ENCODE measurements at places on chromosomes 7 and 10. TPM values are rescaled to one million over a fixed set of nuclear protein-coding genes. Genes with fewer than 3 reads are reported as not detected.

DNA sequence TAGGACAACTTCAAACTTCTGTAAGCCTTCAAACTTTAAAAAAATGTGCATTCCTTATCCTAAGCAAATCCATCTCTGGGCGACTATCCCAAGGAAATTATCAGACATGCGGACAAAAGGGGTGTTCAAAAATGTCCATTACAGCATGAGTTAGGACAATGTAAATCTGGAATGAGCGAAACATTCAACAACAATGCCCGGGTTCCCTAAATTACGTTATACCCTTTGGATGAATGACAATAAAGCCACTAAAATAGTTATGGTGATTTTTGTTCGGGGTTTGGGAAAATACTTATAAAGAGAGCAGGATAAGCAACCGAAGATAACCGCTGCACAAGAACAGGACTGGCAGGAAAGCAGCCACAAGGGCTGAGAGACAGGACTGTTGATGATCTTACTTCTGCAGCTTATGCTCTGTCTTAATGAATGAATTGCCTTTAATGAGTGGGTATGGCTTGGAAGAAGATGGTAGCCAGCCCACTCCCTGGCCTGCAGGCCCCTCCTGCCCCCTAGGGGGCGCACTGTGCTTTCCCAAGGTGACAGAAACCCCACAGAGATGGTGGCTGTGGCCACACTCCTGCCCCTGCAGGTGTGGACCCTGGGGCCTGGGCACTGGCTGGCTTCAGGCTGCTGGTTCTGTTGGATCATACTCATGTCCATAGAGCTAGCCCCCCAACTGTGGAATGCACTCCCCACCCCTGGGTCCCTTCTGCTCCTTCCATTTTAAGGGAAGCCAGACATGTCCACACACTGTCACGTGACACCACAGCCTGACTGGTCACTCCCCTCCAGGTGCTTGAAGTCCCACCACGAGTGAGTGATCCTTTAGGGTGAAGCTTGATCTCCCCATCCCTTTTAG is 45.0 kb downstream of the ZCCHC24 start:
- H3K4me1 ChIP-seq = no peaks in the 10 kb centered on the region
- peaks cover 5% of the 10 kb centered on the region for H3K27me3 ChIP-seq
- H3K36me3 ChIP-seq = no peaks in the 10 kb centered on the region
- H3K4me3 ChIP-seq = no peak overlapping the region

DNA sequence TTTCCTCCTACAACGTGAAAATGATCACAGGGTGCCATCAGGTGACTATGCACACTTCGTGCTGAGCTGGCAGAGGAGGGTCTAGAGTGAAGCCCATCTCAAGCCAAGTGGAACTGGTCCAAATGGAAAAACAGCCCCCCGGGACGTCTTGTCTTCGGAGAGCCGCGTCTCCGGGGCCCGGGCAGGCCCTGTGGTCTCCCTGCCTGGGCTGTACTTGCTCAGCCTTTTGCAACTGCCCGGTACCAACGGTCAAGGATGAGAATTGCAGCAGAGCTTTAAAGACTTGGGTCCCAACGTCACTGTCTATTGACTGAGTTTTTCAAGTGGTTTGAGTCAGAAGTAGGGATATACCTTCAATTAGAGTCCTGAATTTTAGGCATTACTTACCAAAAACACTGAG is 315.5 kb downstream of the PTPRN2 start:
- no peaks in the 10 kb centered on the region for H3K4me1 ChIP-seq
- no peaks in the 10 kb centered on the region for H3K27me3 ChIP-seq
- no peak overlapping the region for H3K27ac ChIP-seq
- no peak for DNase-seq
- no peaks in the 10 kb centered on the region for H3K36me3 ChIP-seq

DNA sequence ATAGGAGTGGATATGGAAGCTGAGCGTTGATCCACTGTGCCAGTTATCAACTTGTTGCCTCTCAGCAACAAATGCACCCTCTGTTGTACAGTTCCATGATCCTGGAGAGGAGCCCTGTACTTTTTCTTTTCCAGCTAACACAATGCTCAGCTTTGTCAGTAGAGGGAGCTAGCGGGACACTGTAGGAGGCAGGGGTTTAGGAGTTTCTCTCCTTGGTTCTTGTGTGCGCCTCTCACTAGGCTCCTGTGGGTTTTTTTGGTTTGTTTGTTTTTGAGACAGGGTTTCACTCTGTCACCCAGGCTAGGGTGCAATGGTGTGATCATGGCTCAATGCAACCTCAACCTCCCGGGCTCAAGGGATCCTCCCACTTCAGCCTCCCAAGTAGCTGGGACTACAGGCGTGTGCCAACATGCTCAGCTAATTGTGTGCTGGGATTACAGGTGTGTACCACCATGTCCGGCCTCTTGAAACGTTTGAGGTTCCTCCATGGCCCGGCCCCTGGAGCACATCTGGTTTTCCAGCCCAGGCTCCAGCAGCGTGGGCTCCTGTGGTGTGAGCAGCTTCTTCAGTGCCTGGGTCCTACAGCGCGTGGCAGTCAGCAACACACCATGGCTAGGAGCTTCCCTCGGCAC is 12.0 kb upstream of the MARVELD1 start:
- H3K27ac ChIP-seq = no peak overlapping the region
- H3K4me1 ChIP-seq = peaks cover 5% of the 10 kb centered on the region
- no peak overlapping the region for H3K4me3 ChIP-seq
- peak; percentile 61 for DNase-seq
- H3K27me3 ChIP-seq = no peaks in the 10 kb centered on the region

DNA sequence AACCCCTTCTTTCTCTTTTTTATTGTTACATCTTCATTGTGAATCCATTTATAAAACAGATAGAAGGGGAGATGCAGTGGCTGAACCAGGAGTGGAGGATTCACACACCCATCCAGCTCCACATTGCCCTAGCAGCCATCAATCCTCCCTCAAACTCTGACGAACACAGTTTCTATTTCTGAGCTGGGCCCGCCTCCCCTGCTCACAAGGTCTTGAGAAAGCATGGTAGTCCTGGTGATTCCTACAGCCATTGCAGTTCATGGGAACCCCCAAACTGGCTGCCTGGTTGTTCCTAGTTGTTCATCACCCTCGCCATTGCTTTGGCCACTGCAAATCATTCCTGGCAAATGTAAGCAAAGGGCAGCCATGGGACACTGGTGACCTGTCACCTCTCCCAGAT is 258.5 kb upstream of the AOAH start:
- peaks cover 26% of the 10 kb centered on the region for H3K4me1 ChIP-seq
- no peak for DNase-seq
- no peaks in the 10 kb centered on the region for H3K27me3 ChIP-seq
- H3K27ac ChIP-seq = no peak overlapping the region
- H3K36me3 ChIP-seq = no peaks in the 10 kb centered on the region

DNA sequence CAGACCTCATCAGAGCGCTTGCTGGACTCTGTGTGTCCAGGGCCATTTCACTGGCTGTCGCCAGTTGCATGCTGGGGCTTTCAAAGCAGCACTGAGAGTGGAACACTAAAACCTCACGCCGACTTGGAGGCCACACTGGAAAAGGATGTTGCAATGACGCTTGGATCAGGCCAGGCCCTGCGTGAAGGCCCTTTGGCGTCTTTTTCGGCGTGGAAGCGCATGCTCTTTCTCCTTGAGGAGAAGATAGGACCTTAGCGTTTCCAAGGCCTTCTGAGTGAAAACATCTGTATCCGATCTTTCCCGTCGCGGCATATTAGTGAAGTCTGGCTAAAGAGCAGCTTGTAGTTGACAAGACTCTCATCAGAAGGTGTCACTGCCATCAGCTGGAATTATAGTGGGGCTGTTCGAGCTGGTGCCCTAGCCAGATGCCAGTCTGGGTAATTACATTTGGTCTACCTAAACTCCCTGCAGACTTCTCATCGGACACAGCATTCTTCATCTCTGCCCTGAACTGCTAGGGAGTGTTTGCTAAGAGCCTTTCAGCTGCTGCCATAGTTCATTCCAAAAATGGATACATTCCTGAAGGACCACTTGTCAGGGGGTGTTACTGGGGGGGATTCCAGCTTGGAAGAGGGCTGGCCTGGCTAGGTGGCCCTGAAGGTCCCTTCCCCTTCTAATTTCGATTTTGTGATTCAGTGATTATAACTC is 167.7 kb upstream of the TCF7L2 start:
- H3K27me3 ChIP-seq = no peaks in the 10 kb centered on the region
- H3K4me1 ChIP-seq = no peaks in the 10 kb centered on the region
- no peak overlapping the region for H3K27ac ChIP-seq
- no peaks in the 10 kb centered on the region for H3K36me3 ChIP-seq

DNA sequence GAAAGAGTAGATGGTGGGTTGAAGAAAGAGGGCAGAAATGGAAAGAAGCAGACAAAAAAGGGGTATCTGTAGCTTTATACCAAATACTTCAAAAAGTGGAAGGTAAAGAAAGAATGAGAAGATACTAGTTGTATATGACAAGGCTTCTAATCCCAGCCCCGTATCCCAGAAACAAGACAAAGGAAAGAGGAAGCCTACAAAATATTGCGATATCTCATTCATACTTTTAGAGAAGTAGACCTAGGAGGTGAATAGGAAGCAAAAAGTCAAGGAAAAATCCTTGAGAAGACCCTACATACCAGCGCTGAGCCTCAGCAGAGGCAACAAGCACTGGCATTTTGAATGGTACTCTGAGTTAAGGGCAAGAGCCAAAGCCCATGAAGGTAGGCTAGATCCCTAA is 26.6 kb downstream of the PHTF2 start:
- H3K27me3 ChIP-seq = no peaks in the 10 kb centered on the region
- no peak overlapping the region for H3K4me3 ChIP-seq
- H3K4me1 ChIP-seq = peaks cover 25% of the 10 kb centered on the region
- H3K27ac ChIP-seq = no peak overlapping the region
- peaks cover 24% of the 10 kb centered on the region for H3K36me3 ChIP-seq

GRCh38 chr10:48490946-48491345 is 113.9 kb downstream of the ARHGAP22 start:
- H3K4me1 ChIP-seq = peaks cover 21% of the 10 kb centered on the region
- no peak overlapping the region for H3K4me3 ChIP-seq
- no peak for DNase-seq
- H3K36me3 ChIP-seq = no peaks in the 10 kb centered on the region

GRCh38 chr10:121183236-121183635 is 332.1 kb downstream of the WDR11 start:
- peaks cover 4% of the 10 kb centered on the region for H3K27me3 ChIP-seq
- H3K4me3 ChIP-seq = no peak overlapping the region
- no peak overlapping the region for H3K27ac ChIP-seq
- H3K36me3 ChIP-seq = no peaks in the 10 kb centered on the region
- no peak for DNase-seq

DNA sequence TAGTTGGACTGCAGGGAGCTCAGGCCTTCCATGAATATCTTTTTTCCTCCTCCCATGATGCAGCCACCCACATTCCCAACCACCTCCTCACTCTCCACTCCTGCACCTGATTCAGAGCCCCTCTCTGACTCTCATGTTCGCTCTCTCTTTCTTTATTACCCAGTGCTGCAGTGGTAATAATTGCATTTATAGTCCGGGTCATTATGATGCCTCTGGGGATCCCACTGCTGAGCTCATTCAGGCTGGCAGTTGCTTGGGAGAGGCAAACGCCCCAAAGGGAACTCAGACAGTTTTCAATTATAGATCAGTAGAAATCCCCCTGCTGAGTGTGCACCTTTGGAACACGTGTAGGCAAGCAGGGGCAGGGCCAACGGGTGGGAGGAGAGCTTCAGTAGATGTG is 953.0 kb downstream of the GRID1 start:
- DNase-seq = no peak
- H3K4me3 ChIP-seq = no peak overlapping the region
- H3K27me3 ChIP-seq = no peaks in the 10 kb centered on the region
- H3K36me3 ChIP-seq = no peaks in the 10 kb centered on the region
- no peak overlapping the region for H3K27ac ChIP-seq

GRCh38 chr7:442457-442856 is 77.2 kb downstream of the PDGFA start:
- no peak for DNase-seq
- no peaks in the 10 kb centered on the region for H3K36me3 ChIP-seq
- H3K4me3 ChIP-seq = no peak overlapping the region
- H3K27ac ChIP-seq = no peak overlapping the region
- no peaks in the 10 kb centered on the region for H3K4me1 ChIP-seq

- DNase-seq = no peak
- no peaks in the 10 kb centered on the region for H3K36me3 ChIP-seq
Observed at GRCh38 chr7:91527460-91527859, 263.2 kb downstream of the FZD1 start.

DNA sequence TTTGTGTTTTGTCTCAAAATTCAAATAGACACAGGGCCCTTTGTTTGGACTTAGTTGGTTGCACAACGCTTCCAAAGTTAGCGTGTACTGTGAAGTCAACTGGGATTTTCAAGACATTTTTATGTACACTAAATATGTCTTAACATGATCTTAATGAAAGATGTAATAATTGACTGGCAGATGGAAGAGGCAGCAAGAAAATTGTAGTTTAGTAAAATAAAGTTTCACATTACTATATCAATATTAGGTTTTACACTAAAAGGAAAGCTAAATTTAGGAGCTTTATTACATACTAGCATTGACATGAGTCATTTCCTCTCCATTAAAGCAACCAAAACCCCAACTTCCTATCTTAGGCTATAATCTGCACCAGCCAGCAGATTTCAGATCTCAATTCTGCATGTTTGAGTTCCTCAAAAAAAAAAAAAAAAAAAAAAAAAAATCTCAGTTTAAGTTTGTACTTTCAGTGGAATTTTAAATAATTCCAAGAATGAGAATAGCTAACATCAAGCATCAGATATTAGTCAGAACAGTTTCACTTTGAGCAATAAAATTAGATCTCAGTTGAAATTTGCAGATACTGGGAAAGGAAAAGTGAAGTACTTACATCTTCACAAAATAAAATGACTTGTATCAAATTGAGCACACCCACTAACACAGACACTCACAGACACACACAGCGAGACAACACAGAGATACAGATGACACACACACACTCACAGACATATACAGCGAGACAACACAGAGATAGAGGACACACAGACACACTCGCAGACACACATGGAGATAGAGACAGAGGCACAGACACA is 346.6 kb upstream of the KLF6 start:
- peaks cover 5% of the 10 kb centered on the region for H3K27me3 ChIP-seq
- no peak overlapping the region for H3K27ac ChIP-seq
- peaks cover 29% of the 10 kb centered on the region for H3K4me1 ChIP-seq
- H3K36me3 ChIP-seq = peaks cover 1% of the 10 kb centered on the region

The CALML3 gene
- not detected for total RNA-seq

The C10orf53 gene
- total RNA-seq = not detected

The GRM3 gene
- not detected for total RNA-seq

The RAB19 gene
- 17.5 TPM for total RNA-seq

The CYTH3 gene
- 2.0 TPM for total RNA-seq

The SLIT1 gene
- 1.3 TPM for total RNA-seq
